ENCODE measurements at places on chromosomes 6 and 20.

DNA sequence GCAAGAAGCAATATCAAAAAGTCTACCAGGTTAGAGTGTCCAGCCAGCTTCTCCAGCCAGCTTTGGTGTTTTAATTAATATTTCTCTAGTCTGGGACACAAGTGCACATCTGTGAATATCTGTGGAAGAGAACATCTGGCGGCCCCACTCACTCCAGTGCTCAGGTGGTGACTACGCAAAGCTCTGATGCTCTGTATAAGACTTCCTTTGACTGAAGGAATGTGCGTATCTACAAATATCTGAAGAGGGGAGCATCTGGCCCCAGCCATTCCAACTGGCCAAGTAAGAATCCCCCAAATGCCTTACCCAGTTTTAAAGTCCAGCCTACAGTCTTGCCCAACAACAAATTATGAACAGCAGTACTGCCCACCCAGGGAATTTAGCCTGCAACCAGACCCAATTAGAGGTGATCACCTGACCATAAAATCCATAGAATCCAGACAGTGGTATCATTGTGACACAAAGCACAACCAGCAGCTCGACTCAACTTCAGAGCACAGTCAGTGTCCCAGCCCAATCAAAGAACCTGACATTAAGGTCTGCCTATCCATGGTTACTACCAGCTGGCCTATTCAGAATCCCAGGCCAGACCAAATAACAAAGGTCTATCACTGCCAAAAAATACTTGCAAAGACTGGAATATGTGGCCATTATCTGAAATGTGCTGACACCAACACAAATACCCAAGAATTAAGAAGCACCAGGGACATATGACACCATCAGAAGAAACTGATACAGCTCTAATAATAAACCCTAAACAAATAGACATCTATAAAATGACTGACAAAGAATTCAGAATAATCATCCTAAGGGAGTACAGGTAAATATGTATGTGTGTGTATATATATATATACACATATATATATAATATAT is 76.1 kb upstream of the MANEA start:
- DNase-seq: no peak

- peak; percentile 91 for DNase-seq
These were observed 253.4 kb downstream of the EPHA7 start for GRCh38 chr6:93165850-93166430.

GRCh38 chr20:61434341-61434781 is 182.3 kb downstream of the CDH4 start:
- DNase-seq: no peak

DNA sequence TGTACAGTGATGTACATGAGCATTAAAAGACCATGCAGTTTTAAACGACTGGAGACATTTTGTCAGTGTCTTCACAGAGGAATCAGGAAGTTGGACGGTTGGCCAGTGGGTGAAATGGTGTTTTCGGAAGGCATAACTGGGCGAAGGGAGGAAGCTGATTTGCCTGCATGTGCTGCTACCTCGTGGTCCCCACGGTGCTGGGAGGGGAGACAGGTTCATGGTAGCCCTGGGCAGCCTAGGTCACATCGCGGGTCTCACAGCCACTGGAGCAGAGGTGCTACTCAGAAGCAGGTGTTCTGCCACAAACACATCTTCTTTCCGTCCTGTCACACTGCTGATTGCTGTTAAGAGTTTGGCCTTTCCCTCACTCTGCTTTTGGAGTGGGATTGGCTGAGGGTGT is 35.2 kb downstream of the HIVEP1 start:
- DNase-seq: no peak

DNA sequence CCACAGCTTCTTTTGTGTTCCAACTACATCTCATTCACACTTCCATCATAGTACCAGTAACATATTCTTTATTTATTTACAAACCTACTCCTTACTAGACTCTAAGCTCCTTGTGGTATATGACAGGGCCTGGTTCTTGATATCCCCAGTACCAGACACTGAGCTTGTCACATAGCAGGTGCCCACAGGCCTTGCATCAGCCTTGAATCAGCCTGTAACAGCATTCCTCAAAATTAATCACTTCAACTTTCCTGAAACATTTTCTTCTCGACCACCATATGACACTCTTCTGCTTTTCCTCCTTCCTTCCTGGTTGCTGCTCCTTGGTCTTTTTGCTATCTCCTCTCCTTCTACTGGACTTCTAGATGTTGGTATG is 24.7 kb upstream of the SRPK1 start:
- no peak for DNase-seq

DNA sequence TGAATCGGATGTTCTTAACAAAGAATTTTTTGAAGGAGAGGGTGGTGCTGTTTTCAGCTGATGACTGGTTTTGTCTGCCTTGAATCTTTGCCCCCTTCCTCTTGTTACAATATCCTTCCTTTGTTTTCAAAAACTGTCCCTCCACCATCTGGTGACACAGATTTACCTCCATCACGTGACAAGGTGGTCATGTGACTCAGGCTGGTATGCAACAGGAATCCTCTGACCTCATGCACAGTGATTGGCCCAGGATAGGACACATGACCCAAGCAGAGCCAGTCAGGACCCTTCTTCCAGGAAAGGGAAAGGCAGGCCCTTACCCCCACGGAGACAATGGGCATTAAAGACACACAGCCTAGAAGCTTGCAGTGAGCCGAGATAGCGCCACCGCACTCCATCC is 84.7 kb upstream of the MC3R start:
- no peak for DNase-seq
